A172 (cell line): ENCODE measurements at places on chromosomes 16 and 17.
A peak's percentile ranks its signal among the peaks of the same experiment; 100 is the strongest.

GRCh38 chr17:10629706-10630105 lies 27.4 kb downstream of the MYH3 start:
- no peak for DNase-seq

DNA sequence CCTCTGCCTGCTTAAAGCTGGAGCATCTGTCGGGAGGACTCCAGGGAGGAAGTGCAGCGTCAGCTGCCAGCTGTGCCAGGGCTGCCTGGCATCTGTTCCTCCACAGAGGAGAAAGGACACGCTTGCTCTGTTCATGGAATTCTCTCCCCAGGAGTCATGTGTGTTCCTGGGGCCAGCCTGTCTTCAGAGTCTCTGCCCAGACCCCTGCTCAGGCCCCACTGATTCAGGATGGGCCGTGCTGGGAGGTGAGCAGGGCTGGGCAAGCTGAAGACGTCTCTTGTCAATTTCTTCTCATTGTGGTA lies 24.2 kb downstream of the CRISPLD2 start:
- DNase-seq, result no peak

DNA sequence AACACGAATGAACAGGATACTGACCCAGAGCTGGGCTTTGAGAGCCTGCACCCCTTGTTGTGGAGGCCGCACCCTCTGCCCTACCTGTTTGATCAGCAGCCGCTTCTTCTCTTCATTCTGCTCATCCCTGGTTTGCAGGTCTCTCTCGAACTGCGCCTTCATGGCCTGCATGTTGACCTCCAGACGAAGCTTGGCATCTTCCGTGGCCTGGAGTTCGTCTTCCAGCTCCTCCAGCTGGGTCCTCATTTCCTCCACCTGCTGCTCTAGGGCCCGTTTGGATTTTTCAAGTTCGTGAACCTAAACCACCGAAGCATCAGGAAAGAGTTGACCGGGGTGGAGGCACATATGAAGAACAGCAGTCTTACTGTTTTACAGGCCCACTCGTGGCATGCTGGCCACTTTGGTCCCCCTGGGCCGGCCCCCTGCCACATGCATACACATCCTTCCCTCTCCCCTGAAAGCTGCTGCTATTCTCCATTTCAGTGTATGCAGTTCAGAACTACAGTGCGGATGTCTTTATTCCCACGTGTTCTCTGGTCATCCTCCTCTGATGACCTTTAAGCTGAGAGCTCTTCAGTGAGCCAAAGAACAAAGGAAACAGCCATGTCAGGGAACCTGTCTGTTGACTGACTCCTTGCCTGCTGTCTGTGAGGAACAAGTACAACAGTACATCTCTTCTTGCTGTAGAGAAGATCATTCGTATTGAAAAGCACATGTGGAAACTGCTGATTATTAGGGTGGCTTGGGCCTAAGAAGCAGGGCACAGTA lies 54.8 kb downstream of the NDEL1 start:
- DNase-seq, result no peak

GRCh38 chr17:51365090-51365489 lies 104.7 kb downstream of the UTP18 start:
- DNase-seq, result no peak

DNA sequence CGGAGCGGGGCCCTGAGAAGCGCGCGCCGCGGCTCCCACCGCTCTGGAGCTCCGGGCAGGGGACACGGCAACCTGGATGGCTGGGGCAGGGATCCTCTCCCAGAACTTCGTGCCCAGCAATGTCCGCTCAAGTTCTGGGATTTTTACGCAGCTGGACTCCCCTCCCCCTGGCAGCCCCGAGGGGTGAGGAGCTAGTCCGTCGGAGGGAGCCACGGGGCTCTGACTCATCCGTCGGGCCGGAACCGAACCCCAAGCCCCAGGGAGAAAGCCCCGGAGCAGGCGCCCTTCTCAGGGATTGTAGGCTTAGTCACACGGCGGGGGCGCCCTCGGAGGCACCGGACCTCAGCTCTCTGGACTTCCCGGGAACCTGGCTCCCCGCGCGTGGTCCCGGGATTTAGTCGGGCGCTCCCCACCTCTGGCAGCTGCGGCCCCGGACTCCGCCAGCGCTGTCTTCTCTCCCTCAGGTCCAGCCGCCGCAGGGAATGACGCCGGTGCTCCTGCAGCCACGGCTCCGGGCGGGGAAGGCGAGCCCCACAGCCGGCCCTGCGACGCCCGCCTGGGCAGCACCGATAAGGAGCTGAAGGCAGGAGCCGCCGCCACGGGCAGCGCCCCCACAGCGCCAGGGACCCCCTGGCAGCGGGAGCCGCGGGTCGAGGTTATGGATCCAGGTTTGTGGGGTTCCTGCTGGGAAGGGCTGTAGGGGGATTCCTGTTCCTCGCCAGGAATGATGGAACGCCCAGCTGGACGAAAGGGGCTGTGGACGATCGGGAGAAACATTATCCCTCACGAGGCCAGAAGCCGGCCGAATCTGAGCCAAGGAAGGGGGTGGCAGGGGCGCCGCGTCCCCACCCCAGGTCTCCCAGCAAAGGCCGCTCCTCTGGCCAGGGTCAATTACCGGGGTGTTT lies 830 bp downstream of the SPHK1 start:
- DNase-seq, result peak; percentile 60

- no peak for DNase-seq
Measured at GRCh38 chr16:50246299-50247122, 19.8 kb upstream of the ADCY7 start.

DNA sequence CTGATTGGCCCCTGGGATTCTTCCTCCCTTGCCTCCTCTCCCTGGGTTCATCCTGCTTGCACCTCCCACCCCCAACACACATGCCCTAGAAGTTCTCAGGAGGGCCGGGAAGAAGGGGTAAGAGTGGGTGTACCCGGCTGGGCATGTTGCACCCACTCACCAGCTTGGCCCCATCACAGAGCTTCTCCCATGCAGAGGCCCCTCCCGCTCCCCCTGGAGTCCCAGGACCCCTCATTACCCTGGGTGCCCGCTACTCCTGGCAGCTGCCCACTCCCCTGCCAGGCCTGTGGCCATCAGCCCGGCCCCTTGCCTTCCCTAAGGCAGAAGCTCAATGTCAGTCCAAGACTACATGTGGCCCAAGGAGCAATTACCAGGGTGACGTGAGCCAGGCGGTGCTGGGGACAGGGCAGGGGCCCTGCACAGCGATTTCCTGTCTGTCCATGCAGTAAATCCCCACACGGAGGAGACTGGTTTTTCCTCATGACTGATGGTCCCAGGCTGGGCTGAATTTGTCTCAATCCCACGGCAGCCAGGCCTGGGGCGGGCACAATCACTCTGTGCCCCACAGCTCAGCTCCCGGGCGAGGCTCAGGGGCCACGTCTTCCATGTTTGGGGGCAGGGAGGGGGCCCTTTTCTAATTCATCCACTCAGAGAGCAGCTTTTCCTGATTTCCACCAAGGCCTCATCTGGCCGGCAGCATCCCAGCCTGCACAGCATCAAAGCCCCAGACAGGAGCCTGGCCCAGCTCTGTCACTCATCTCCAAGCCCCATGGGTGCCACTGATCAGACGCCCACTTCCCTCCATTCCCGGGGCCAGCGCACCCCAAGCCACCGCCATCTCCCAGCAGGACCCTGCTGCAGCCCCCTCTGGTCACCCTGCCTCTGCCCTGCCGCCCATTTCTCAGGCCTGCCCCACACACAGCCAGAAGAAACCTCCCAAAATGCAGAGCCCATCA lies 234.7 kb downstream of the KATNIP start:
- DNase-seq, result no peak

DNA sequence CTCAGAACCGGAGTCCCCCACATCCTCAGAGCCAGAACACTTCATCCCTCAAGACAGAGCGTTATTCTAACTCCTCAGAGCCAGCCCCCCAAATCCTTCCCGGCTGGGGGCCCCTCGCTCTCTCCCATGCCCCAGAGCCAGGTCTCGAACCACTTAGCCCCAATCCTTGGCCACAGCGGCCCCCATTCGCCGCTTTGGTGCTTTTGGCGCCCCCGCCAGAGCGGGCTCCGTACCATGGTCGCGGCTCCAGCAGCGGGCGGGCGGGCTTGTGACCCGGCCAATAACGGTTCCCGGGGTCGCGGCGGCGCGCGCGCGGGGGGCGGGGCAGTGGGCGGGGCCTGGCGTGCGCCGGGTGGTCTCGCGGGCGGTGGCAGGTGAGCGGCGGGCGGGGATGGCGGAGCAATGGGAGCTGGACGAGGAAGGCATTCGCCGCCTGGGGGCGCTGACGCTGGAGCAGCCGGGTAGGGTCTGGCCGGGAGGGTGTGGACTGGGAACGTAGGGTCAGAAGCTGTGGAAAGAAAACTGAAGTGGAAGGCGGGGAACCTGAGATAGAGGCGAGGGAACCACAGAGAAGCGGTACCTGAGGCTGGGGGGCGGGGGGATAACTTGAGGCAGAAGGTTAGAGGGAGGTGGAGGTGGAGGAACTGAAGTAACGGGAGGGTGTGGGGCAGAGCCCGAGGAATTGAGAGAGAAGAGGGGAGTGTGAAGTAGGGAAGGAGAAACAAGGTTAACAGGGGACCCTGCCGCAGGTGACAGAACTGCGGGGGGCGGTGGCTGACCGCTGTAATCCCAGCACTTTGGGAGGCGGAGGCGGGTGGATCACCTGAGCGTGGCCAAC lies at the start of the genes KCTD19 and LRRC36:
TSS of gene KCTD19 (minus strand) at position 270 of the 838 bp plus-strand sequence. CDS start at position 236, 34 bp downstream.
TSS of gene LRRC36 (plus strand) at position 344 of the 838 bp plus-strand sequence. CDS start at position 392, 48 bp downstream.
- DNase-seq, result no peak

- peak; percentile 12 for DNase-seq
Measured at GRCh38 chr17:11618861-11619566, 20.7 kb downstream of the DNAH9 start.

DNA sequence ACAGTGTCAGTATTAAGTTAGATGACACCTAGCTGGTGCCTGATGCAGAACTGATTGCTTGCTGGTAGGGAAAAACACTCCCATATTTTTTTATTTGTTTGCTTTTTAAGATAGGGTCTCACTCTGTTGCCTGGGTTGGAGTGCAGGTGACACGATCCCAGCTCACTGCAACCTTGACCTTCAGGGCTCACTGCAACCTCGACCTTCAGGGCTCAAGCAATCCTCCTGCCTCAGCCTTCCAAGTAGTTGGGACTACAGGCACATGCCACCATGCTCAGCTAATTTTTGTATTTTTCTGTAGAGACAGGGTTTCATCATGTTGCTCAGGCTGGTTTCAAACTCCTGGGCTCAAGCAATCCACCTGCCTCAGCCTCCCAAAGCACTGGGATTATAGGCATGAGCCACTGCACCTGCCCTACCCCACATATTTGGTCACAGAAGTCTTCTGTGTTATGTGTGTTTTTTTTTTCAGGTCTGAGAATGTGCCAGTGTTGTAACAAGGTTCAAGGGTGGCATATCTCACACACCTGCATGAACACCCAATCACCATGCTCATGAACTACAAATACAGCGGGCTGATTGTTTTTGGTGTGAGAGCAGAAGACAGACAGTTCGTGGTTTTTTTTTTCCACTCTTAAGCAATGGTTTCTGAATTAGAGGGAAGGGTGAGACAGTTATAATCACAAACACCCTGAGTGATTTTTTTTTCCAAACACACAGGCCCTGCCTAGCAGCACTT lies 22.8 kb downstream of the SPAG9 start:
- no peak for DNase-seq

DNA sequence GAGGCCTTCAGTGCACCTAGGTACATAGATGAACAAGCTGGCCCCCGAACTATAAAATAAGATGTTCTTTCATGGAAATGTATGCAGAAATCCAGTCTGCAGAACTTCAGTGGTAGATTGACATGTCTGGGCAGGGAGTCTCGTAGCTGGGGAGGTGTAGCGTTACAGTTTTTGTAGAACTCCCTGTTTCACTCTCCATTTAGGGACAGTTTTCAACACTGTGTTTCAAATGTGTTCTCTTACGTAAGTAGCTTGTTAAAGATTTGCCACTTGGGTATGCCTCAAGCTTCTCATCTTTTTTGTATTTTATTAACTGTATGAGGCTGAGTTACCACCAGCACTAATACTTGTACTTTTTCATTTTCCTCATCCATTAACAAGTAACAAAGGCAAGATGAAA lies 46.6 kb downstream of the PLD6 start:
- no peak for DNase-seq

GRCh38 chr16:88014954-88015805 lies 63.9 kb downstream of the BANP start:
- no peak for DNase-seq

GRCh38 chr16:22189473-22190080 lies 16.5 kb upstream of the EEF2K start:
- DNase-seq, result no peak

GRCh38 chr16:21598206-21598605 lies 1.2 kb upstream of the METTL9 start:
- DNase-seq, result no peak

DNA sequence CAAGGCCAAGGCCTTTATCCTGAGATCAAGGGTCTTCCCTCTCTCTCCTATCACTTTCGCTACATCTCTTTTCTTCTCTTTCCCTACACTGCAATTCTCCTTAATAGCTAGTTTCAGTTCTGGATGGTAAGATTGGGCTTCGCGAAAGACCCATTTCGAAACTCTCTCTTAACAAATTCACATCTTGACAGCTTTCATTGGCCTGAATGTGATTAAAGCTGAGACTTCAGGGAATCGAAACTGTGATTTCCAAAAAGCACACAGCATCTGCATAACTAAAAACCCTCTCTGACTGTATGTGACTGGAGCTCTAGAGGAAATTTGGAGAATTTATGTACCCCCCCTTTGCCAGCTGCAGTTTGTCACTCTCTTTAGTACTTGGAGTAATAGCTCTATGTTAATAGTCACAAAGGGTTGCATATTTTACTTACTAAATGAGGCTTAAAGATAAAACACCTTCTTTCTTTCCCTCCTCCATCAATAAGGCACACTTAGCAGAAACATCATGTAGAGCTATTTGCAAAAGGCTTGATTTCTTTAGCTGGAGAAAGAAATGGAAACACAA lies 105.3 kb upstream of the FAM20A start:
- no peak for DNase-seq

DNA sequence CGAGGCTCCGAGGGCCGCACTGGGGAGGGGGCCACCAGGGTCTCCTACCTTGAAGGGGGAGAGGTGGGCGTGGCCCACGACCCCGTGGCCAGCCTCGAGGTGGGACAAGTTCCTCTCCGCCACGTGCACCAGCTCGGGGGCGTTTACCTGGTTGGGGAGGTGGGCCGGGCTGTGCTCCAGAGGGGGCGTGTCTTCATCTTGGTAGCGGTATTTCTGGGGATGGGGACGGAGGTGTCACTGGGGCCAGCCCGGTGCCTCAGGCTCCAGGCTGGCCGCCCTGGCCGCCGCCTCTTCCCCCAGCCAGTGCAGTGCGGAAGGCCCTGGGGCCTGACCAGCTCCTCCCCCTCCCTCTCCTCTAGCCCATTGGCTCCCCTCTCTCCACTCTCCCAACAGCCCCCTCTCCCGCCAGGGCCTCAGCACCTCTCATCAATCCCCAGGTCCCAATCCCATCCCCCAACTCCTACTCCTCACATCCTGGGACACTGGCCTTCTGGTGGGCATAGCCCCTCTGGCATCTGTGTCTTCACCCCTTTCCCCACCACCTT lies 11.5 kb downstream of the DLG4 start:
- no peak for DNase-seq
